Endothelial cell (in vitro differentiated cells): ENCODE measurements at places on chromosomes 7 and 10.

GRCh38 chr10:79984851-79985250, 35.9 kb upstream of the SFTPD start:
- no peak for DNase-seq

- no peak for DNase-seq
Observed at GRCh38 chr10:52172581-52172980, 141.5 kb upstream of the DKK1 start.

DNA sequence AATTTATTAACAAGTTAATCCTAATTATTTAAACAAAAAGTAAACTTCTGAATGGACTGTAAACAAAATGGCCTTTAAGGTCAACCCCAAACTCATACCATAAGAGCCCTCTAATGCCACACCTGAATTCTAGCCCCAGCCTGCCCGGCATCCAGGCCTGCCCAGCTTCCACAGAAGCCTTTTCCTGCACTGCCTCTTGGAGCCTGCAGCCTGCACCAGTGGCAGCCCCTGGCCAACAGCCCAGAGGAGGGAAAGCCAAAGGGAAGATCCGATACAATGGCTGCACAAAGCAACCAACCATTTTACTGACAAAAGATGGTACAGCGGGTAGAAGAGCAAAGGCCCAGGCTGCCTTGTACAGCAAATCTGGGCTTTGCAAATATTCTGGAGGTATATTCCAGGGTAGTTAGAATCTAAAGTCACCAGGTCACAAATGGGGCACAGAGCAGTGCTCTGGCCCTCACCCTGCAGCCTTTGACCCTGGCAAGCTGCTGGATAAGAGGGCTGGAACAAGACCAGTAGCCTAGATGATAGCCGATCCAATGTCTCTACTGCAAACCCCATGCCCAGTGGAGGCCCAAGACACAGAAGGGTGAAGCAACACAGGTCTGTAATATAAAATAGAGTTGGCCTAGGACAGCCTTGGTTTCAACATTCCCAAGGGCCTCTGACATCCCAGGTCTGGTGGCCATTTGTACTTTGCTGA, 12.5 kb upstream of the CH25H start:
- no peak for DNase-seq

DNA sequence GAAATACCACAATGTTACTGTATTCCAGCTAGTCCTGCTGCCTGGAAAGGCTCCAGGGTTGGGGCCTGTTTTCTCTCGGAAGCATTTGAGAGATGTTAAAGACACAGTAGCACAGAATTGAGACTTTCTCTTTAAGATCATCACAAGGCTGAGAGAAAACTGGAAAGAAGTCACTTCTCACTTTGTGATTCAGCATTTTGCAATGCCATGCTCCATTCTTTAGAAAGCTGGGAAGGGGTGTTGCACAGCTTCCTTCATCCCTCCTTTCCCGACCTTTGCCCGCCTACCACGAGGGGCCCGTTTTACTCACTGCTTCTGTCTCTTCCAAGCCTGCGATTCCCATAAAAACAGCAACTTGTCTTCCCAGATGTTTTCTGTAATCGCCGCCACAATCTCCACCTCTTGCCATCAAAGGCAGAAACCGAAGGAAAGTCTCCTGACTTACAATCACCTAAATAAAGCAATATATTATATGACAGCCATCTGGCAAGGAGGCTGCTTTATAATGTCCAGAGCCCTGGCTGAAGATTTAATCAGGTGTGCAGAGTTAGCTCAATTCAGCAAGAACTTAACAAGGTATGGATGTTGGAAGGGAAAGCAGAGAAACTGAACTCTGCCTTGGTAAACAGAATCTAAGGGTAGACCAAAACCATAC, 18.9 kb downstream of the NOD1 start:
- DNase-seq = no peak

- no peak for DNase-seq
Observed at GRCh38 chr10:97584798-97585438, 729 bp downstream of the HOGA1 start.

DNA sequence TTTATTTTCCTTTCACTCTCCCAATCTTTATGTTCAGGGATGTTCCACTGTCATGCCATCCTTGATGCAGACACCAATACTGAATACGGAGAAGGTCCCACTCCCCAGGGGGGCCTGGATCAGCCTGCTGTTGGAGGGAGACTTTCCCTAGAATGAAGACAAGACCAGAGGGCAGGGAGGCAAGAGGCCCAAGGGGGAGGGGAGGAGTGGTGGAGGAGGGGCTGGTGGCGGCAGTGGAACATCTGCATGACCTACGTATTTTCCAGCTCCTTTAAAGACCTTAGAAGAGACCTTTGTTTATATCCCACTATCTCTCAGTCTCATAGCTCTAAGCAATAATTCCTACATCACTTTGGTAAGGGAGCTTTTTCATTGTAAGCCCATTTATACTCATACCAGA, 183.0 kb downstream of the HECW1 start:
- no peak for DNase-seq

- no peak for DNase-seq
Observed at GRCh38 chr7:95520136-95520535, 34.4 kb downstream of the ASB4 start.

DNA sequence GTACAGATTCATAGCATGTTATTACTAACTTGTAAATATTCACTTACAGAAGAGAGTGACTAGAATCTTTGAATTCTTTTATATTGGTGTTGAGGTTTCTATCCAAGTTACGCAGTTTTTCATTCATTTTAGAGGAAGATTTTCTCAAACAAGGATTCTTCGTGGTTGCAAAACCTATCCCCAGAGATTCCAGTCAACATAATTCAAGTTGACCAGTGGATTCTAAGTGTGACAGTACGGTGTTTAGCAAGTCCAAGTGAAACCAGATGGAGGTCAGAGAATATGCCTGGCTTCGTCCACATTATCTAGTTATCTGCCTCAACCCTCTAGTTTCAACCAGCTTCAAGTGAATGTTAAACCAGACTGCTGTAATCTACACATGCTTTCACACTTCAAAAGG, 131.9 kb downstream of the SDK1 start:
- no peak for DNase-seq

GRCh38 chr7:30263090-30263710, 21.2 kb upstream of the ZNRF2 start:
- no peak for DNase-seq

- peak; percentile 11 for DNase-seq
Observed at GRCh38 chr7:31890766-31891165, 179.4 kb downstream of the PDE1C start.

- DNase-seq = no peak
Observed at GRCh38 chr7:89232-90019, 102.9 kb upstream of the FAM20C start.

DNA sequence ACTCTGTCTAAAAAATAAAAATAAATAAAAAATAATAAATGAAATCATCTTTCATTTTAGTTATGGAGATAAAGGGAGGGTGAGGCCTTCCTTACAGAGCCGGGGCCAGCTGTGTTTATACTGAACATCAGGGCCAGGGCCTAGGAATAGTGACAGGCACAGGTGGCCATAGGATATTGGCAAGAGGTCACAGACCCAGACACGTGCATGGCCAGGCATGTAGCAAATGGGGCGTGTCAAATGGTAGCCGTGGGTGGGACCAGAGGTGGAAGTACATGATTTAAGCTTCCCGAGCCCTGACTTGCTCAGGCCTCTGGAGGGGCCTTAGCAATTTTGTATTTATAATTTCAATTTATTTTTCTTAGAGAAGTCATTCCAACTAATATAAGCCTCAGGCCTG, 353.0 kb downstream of the ANKRD30A start:
- no peak for DNase-seq

GRCh38 chr7:113200281-113200680, 81.9 kb upstream of the SMIM30 start:
- DNase-seq = no peak

- DNase-seq = no peak
Observed at GRCh38 chr10:132511121-132512051, 26.2 kb upstream of the INPP5A start.

- peak; percentile 70 for DNase-seq
Observed at GRCh38 chr10:73874267-73875138, at the start of gene CAMK2G. TSS of gene CAMK2G (minus strand) at chr10:73874555. CDS start at chr10:73874461, 94 bp downstream.

GRCh38 chr10:4262870-4263600, 478.0 kb upstream of the KLF6 start:
- no peak for DNase-seq

DNA sequence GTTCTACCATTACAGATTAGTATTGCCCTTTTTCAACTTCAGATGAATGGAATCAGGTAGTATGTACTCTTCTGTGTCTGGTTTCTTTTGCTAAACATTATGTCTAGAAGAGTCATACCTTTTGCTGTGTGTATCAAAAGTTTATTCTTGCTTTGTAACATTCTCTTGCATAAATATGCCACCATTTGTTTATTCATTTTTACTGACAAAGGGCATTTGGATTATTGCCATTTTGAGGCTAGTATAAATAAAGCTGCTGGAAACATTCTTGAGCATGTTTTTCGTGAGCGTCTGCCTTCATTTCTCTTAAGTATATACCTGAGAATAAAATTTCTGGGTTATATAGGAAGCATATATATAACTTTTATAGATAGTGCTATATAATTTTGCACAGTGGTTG, 121.7 kb upstream of the CSTF2T start:
- no peak for DNase-seq

- DNase-seq = no peak
Observed at GRCh38 chr7:107998660-107999480, 4.1 kb downstream of the LAMB1 start.

DNA sequence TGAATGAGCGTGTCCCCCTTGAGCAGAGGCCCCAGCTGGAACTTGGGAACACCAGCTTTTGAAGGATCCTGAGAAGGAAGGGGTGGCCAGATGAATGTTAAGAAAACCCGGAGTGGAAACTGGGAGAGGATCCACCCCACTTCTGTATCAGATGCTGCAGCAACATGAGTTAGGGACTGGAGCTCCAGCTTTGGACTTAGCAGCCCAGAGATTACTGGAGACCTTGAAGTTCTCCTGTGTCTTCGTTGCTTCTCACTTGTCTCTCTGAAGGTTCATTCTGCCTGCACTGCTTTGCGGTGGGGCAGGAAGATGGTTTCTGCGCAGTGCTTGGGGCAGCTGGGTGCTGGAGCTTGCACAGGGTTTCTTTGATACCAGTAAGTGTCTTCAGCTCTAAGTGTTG, 9.3 kb downstream of the TMEM248 start:
- peak; percentile 5 for DNase-seq

DNA sequence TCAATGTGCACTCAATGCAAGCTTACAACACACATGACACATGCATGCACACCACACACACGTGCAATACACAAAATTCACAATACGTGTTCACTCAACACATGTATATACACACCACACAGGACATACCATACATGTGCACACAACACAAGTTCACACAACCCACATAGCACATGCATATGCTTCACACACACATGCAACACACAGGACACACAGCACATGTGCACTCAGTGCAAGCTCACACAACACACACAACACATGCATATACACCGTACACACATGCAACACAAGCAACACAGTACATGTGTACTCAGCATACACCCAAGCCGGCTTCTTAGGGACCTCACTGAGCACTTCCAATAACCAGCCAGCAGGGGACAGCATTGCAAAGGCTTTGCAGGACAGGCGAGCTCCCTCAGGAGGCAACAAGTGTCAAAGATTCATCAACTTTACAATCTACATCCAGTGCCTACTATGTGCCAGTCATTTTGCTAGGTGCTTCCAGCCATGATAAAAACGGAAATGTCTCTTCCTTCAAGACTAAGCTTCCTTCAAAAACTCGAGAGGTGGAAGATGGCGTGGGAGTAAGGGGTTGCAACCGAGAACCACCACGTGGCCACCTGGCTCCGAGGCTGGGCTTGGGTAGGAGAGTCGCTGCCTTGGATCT, 61.1 kb downstream of the JCAD start:
- peak; percentile 84 for DNase-seq

DNA sequence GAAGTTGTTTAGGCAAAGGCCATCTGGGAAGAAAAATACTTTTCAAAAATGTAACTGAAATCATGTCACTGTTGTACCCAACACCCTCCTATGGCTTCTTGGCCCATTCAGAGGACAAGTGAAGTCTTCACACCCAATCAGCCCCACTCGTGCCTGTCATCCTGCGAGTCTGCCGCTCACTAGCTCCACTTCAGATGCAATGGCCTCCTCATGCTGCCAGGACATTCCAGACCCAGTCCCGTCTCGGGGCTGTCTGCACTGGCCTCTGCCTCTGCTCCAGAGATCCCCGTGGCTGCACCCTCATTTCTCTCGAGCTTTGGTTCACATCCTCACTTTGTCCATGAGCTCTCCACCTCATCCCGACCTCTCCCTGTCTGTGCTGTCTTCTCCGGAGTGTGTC, 227.1 kb downstream of the KCNMA1 start:
- DNase-seq = no peak

GRCh38 chr10:123187781-123188180, 33.6 kb downstream of the BUB3 start:
- DNase-seq = no peak

GRCh38 chr7:33701927-33702326, 203.4 kb upstream of the BMPER start:
- no peak for DNase-seq

GRCh38 chr10:34996843-34997242, 93.3 kb downstream of the CUL2 start:
- no peak for DNase-seq

DNA sequence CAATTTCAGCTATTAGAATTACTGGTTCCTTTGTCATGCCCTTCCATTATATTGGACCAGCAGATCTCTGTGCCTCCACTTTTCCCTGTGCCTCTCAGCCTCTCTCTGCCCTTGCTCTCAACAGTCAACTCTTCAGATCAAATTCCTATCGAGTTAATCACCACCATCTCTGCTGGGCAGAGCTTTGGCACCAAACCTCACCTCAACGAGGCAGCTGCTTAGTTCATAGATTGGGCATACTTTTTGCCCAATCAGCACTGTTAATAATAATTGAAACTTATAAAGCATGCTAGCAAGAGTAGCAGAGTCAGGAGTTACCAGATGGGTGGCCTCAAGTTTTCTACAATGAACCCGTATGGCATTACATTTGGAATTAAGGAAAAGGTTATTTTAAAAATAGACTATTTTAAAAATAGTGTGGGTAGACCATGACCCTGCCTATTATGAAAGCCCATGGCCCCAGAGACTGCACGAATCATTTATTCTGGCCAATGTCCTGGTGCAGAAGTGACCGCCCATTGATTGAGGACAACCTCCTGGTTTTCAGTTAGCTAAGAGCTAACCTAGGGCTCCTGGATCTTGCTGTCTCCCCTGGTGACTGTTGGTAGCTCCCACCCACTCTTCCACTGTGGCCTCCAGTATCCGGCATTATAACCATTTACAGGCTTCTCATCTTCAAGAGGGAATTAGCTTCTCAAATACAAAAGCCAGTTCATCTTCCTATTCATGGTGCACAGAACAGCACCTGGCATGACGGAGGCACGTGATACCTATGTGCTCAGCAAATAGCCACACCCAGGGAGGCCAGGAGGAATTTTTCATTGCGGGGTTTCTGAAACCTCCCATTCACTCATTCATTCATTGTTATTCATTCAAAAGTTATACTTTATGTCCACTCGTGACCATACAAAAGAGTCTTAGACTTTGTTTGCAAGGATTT, 265.4 kb downstream of the INHBA start:
- DNase-seq = no peak

- DNase-seq = no peak
Observed at GRCh38 chr7:150716368-150716767, at the start of gene GIMAP1. TSS of gene GIMAP1 (plus strand) at chr7:150716613. CDS start at chr7:150719048, 2,435 bp downstream.
